ENCODE measurements at places on chromosomes 3 and 15. TPM values are rescaled to one million over a fixed set of nuclear protein-coding genes. Genes with fewer than 3 reads are reported as not detected.

Gene ECE2
- not detected for total RNA-seq

Gene CLDN16
- total RNA-seq, result not detected

Gene HACL1
- 28.4 TPM for total RNA-seq

Gene PARP6
- 81.4 TPM for total RNA-seq

Gene SOX14
- total RNA-seq, result not detected

Gene LDHAL6B
- not detected for total RNA-seq

Gene NBEAL2
- 79.8 TPM for total RNA-seq

Gene PIERCE2
- total RNA-seq, result 0.55 TPM

Gene GUCA1C
- total RNA-seq, result not detected

Gene PLCB2
- total RNA-seq, result 109 TPM

Gene KNL1
- total RNA-seq, result 5.1 TPM

Gene FBN1
- total RNA-seq, result 1.1 TPM

Gene C3orf49
- total RNA-seq, result not detected

Gene TMC3
- total RNA-seq, result not detected

Gene ITIH4
- 15.7 TPM for total RNA-seq

All from activated B cell treated with CpG ODN at 0.5 μM for 24 hours (primary cell).